ENCODE measurements at places on chromosomes 2 and 18.

GRCh38 chr18:10089881-10090280, 176.1 kb downstream of the VAPA start:
- DNase-seq, result no peak

- DNase-seq, result no peak
Measured at GRCh38 chr2:60976256-60976850, 41.2 kb upstream of the PEX13 start.

GRCh38 chr2:187174582-187174981, 273.5 kb downstream of the CALCRL start:
- no peak for DNase-seq

GRCh38 chr2:32227492-32227891, 37.2 kb downstream of the NLRC4 start:
- no peak for DNase-seq

- DNase-seq, result no peak
Measured at GRCh38 chr18:76264876-76265250, 230.2 kb downstream of the ZNF516 start.

GRCh38 chr2:173118395-173118794, 42.7 kb downstream of the MAP3K20 start:
- no peak for DNase-seq

- DNase-seq, result no peak
Measured at GRCh38 chr2:201759567-201759966, 21.2 kb downstream of the ALS2 start.
